Stimulated activated CD4-positive, alpha-beta T cell treated with anti-CD3 and anti-CD28 coated beads, Interleukin-15, amount 100 ng/mL, for 1 hour (primary cell): ENCODE measurements at places on chromosomes 4 and X.

DNA sequence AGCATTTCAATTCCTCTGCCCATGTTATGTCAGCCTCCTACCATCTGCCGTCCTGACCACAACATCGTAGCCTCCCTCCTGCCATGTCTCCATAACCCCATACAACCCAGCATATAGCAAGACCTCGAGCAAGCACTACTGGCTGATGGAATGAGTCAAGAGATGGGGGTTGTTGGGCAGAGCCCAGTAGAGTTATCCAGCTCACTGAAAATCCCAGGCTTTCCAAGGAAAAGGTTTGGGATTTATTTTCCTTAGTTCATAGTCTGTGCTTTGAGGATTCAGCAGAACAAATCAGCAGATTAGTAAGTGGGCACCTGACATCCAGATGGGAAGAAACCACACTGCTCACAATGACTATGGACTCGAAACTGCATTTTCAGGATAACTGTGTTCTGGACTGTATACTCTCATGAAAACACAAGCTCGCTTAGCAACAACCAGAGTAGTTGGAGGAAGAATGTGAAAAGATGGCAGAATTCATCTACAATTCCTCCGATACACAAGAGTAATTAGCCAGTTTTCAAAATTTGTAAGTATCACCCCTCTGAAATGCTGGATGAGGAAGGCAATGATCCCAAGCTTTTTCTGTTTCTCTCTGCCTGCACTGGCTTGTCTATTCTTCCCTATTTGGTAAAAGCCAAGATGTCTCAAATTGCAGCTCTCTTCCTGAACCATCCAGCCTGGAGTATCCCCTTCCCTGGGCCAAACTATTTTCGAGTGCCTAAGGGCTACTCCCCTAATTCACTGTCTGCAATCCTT, 186.2 kb upstream of the TBL1X start:
- no peak for DNase-seq

DNA sequence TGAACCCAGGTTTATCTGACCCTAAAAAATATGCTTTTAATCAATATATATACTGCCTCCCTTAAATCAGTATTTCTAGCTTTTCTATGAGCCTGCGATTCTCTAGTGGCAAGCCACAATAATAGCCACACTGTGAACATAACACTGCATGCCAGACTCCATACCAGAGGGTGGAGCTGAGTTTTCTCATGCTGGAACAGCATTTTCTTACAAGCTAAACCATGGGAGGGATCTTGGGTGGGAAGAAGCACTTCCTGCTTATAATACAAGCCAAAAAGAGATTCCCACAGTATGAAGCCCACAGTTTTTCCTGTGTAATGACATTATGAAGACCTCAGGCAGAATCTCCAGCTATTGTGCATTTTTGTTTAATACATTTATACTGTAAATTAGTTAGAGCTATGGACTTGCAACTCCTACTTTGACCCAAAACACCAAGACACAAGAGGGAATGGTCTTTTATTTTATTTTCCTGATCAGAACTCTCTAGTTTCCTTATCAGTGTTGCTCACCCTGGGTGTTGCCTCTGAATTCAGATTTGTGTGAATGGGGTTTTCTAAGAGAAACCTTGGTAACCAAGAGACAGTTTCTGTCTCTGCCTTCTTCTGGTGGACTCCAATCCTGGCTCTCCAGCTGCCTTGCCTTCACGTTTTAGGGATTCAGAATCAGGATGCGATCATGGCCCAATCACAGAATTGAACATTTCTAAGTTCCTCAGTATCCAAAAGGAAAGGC, 74.5 kb upstream of the EOLA2 start:
- DNase-seq = no peak

- DNase-seq = no peak
Observed at GRCh38 chr4:169758401-169758962, 738 bp upstream of the HPF1 start.

DNA sequence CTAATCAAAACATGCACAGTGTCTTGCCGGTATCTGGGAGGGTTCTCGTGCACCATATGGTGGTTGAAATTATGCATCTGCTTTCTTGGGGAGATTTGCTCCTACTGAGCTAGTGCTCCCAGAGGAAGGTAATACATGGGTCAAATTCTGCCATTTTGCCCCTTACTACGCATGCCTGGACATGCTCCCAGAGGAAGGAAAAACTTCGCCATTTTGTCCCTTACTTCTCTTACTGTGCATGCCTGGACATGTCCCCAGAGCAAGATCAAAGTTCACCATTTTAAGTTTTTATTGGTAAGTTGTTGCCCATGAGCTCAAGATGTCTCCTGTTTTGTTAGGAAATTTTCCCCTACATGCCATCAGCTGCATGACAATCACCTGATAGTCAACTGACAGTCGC, 252.1 kb upstream of the KLHL4 start:
- no peak for DNase-seq

GRCh38 chrX:103254171-103254824, 657 bp downstream of the TCEAL8 start:
- DNase-seq = no peak

GRCh38 chr4:38060829-38061431, 100.7 kb downstream of the PTTG2 start:
- DNase-seq = no peak

GRCh38 chr4:110610940-110611831, 11.7 kb downstream of the PITX2 start:
- DNase-seq = no peak

DNA sequence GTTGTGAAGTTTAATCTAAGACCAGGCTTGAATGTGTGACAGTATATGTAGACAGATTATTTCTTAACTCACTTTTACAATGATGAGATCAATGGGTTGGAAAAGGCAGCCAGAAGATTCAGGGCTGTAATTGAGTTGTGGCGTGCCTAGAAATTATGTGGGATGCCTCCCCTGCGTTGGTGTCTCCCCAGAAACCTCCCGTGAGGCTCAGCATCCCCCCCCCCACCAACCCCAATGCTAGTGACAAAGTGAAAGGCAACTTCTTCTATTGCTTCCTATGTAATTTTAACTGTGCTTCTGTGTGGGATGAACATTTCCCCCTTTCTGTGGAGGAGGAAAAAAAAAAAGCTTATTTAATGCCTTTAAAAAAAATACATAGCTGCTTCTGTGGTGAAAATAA, 297.9 kb downstream of the ARHGAP10 start:
- no peak for DNase-seq

- no peak for DNase-seq
Observed at GRCh38 chrX:29555465-29556091, 659.8 kb upstream of the MAGEB2 start.

GRCh38 chr4:30904215-30904555, 184.0 kb downstream of the PCDH7 start:
- DNase-seq = no peak

- DNase-seq = no peak
Observed at GRCh38 chr4:40656201-40656863, 26.7 kb upstream of the RBM47 start.

GRCh38 chr4:172515266-172515879, 653.2 kb upstream of the GALNT7 start:
- DNase-seq = no peak

GRCh38 chr4:154464654-154465053, 26.9 kb downstream of the DCHS2 start:
- no peak for DNase-seq

DNA sequence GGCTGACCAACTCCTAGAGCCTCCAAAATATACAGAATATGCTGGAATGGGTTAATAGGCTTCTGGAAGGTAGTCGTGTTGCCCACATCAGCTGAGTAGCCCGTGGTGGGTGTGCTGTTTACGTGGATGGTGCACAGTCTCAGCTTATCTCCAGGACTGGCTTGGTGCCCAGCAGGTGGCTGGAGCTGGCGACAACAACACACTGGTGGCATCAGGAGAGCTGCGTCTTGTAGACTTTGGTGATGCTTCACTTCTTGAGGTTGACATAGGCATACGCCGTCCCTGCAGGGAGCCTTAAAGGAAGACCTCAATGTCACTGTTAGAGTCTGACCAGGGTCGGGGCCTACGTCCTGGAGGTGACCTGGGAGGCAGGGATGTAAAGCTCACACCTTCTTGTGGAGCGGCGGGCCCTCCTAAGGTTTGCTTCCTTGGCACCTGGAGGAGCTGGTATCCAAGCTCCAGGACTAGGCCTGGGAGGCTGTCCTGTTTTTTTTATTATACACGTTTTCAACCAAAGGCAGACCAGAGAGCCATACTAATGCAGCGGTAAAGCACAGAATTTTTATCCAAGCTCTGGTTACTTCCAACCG, 26.5 kb upstream of the RBMX start:
- DNase-seq = no peak

DNA sequence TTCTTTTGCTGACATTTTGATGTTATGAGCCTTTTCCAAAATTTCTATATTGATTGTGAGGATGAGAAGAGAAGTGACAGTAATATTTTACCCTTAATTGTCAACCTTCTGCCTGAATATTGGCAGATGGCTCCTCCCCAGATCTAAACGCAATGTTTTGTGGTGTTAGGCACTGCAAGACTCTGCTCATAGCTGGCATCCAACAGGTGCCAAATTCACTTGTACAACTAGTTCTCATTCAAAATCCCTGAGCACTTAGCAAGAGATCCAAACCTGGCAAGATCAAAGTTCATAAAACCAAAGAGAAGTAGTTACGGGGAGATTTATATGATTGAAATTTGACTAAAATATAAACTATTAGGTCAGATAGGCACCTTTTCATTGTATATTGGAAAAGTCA, 901.7 kb upstream of the INTU start:
- no peak for DNase-seq

GRCh38 chr4:147960971-147961370, 229.1 kb downstream of the ARHGAP10 start:
- DNase-seq = no peak

DNA sequence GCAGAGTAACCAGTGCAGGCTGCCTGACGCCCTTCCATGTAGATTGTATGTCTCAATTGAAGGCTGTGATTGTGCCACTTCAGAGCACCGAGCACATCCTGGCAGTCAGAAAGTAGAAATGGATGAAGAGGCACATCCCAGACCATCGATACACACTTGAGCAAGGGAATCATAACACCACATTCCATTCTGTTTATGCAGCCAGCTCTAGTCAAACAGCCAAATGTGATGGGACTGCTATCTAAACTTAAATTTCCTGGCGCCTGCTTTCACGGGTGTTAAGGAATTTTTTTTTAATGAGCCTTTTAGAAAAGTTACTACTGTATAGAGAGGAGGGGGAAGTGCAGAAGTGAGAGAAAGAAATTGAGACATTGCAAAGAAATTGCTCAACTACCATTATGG, 84.4 kb downstream of the PPARGC1A start:
- no peak for DNase-seq

- no peak for DNase-seq
Observed at GRCh38 chr4:168019921-168020320, 72.4 kb upstream of the ANXA10 start.

DNA sequence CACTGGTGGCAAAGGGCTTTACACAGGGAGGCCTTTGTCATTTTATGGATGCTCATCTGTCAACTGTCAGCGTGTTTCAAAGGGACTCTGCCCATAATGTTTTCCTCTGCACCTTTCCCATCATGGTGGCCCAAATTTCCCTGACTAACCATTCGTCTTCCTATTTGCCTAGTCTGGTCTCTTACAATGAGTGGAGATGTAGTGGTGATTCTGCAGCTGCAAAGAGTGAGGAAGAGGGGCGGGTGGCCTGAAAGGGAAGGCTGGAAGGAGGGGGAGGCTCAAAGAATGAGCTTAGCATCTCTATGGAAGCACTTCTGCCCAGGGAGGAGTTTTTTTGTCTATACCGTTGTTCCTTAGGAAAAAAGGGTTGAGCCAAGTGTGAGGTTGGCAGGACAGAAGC, 447.5 kb downstream of the NKX6-1 start:
- DNase-seq = no peak

DNA sequence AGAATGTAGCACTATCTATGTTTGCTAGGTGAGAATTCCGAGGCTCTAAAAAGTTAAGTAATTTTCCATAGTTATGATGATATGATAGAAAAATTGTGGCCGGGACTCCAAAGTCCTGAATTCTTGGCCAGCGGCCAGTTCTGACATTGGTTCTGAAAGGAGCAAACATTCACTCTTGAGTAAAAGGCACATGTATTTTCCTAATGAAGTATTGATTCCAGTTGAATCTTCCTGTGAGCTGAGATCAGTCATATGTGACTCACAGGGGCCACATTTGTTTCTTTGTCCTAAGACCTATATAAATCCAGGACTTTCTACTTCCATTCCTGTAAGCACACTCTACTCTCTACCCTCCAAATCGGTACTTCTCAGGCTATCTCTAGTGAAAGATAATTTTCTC, 349.9 kb downstream of the BMPR1B start:
- DNase-seq = no peak

- DNase-seq = no peak
Observed at GRCh38 chrX:48919360-48919841, 577 bp upstream of the PIM2 start.
